ENCODE measurements at places on chromosomes 7 and 10.

DNA sequence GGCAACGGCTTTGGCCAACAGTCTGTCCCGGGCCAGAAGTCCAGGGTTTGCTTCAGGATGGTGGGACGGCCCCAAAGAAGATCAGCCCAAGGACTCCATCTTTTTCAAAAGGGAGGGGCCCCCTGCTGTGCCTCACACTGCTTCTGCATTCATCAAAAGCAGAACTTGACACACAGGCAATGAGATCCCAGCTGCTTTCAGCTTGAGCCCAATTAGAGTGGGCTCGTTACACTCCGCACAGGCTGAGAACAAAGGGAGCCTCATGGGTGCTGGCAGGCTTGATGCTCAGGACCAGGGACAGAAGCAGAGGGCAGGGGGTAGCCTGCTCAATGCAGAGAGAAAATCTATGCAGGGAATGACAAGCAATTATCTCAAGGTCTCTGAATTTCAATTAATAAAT, 45.5 kb downstream of the VOPP1 start:
- no peak for DNase-seq
- H3K4me1 ChIP-seq: no peaks in the 10 kb centered on the region
- no peaks in the 10 kb centered on the region for H3K36me3 ChIP-seq
- no peak overlapping the region for H3K4me3 ChIP-seq
- H3K27me3 ChIP-seq: no peaks in the 10 kb centered on the region

DNA sequence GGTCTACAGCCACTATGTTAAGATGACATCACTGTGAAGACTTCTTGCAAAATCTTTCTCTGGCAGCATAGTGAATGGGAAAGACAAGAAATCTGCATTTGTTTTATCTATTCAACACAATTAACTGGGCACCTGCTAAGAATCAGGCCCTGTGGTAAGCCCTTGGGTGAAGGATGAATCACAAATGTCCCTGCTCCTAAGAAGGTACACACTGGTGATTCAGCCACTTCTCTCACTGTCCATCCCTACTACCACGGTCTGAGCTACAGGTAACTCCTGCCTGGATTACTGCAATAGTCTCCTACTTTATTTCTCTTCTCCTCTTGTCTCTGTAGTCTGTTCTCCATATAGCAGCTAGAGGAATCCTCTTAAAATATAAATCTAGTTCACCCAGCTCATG, 116.1 kb downstream of the HIBADH start:
- peaks cover 8% of the 10 kb centered on the region for H3K36me3 ChIP-seq

DNA sequence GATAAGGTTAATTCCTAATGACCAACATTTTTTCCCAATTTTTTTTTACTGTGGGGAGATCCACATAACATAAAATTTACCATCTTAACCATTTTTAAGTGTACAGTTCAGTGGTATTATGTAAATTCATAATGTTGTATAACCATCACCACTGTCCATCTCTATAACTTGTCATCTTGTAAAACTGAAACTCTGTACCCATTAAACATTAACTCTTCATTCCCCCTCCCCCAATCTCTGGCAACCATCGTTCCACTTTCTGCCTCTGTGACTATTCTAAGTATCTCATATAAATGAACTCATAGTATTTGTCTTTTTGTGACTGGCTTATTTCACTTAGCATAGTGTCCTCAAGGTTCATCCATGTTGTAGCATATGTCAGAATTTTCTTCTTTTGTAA, 46.0 kb upstream of the HPS1 start:
- H3K27ac ChIP-seq: no peak overlapping the region
- no peak for DNase-seq
- H3K36me3 ChIP-seq: no peaks in the 10 kb centered on the region

DNA sequence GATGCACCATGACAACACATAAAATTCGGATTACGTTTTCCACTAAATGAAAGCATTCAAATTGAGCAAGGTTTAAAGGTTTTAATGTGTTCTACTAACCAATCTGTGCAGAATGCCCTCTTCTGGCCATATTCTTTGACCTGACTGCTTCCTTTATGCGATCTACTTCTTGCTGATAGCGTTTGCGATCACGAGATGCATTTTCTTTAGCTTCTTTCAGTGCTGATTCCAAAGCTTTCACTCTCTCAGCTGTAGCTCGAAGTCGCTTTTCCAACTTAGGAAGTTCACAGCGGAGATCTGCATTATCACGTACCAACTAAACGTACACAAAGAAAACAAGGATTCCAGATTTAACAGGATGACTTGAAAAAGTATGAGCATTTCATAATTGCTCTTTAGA, 39.2 kb downstream of the KIF5B start:
- H3K27ac ChIP-seq: no peak overlapping the region
- H3K4me1 ChIP-seq: no peaks in the 10 kb centered on the region

GRCh38 chr10:114308531-114309363, 69.7 kb downstream of the VWA2 start:
- no peaks in the 10 kb centered on the region for H3K27me3 ChIP-seq
- peaks cover 5% of the 10 kb centered on the region for H3K4me1 ChIP-seq
- no peaks in the 10 kb centered on the region for H3K36me3 ChIP-seq
- no peak overlapping the region for H3K4me3 ChIP-seq
- no peak for DNase-seq

GRCh38 chr7:132778761-132779160, 202.5 kb upstream of the PLXNA4 start:
- no peak overlapping the region for H3K4me3 ChIP-seq
- H3K27ac ChIP-seq: no peak overlapping the region
- H3K4me1 ChIP-seq: peaks cover 2% of the 10 kb centered on the region

GRCh38 chr7:125118444-125118843, 188.8 kb upstream of the POT1 start:
- no peaks in the 10 kb centered on the region for H3K27me3 ChIP-seq
- no peak for DNase-seq
- no peaks in the 10 kb centered on the region for H3K36me3 ChIP-seq

DNA sequence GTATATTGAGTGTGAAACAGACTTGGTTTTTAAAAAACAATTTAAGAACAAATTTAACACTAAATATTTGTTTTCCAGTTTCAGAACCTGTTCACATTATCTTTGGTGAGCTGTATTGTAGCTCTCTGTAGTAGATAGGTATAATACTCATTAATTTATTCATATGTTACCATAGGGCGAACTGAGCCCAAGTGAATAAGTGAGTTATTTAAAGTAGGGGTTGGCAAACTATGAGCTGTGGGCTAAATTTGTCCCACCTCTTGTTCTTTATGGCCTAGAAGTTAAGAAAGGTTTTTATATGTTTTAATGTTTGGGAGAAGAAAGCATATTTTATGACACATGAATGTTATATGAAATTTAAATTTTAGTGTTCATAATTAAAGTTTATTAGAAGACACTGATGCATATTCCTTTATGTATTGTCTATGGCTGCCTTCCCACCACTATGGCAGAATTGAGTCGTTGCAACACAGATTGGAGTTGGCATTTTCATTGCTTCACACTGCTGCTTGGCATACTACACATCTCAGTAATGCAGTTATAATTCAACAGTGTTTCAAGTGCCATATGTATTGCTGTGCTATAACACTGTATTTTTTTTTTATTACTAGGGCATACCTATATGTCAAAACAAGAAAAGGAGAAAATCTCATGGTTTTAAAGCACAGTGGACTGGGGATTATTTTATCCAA, 146.5 kb downstream of the ADK start:
- DNase-seq: no peak
- no peak overlapping the region for H3K27ac ChIP-seq
- H3K4me1 ChIP-seq: peaks cover 3% of the 10 kb centered on the region
- no peaks in the 10 kb centered on the region for H3K27me3 ChIP-seq
- H3K36me3 ChIP-seq: no peaks in the 10 kb centered on the region

- H3K4me3 ChIP-seq: no peak overlapping the region
- H3K27me3 ChIP-seq: no peaks in the 10 kb centered on the region
- no peak overlapping the region for H3K27ac ChIP-seq
These were observed 40.3 kb downstream of the AGAP3 start for GRCh38 chr7:151126491-151127137.

DNA sequence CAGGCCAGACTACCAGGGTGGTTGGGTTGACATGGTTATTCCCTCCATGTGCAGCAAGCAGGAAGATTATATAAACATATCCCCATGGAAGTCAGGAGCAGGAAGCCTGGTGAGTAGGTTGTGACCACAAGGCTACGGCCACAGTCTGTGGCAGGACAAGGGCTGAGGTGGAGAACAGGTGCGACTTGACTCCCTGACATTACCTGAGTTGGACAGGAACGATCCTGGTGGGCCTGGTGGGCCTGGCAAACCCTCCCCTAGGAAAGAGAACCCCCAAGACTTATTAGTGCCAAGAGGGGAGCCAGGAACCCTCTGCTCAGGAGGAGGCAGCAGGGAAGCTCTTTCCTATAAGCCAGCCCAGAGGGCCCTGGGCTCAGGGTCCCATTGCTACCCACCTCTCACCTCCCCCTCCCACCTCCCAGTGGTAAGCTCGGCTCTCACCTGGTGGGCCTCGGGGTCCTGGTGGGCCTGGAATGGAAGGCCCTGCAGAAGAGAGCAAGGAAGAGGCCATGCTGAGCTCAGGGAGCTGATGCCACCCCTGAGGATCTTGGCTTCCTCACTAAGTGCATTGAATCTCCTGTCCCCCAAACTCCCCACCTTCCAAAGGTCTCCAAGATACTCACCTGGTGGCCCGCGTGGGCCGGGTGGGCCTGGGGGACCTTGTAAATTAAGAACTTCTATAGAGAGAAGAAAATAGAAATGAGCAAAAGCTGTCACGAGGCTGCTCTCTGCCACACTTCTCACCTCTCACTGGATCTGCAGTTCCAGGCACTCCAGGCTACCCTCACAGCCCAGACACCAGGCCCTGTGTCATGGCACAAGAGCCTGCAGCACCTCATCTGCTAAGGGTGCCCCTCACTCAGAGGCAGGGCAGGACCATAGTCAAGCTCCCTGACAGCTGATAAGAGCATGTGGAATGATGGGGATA, 44.6 kb downstream of the COL17A1 start:
- H3K27ac ChIP-seq: no peak overlapping the region
- H3K4me1 ChIP-seq: no peaks in the 10 kb centered on the region
- H3K4me3 ChIP-seq: no peak overlapping the region
- H3K27me3 ChIP-seq: no peaks in the 10 kb centered on the region

- H3K27ac ChIP-seq: no peak overlapping the region
- H3K27me3 ChIP-seq: no peaks in the 10 kb centered on the region
- H3K4me3 ChIP-seq: no peak overlapping the region
- DNase-seq: peak; percentile 64
- H3K36me3 ChIP-seq: no peaks in the 10 kb centered on the region
These were observed 12.0 kb downstream of the INPP5F start for GRCh38 chr10:119737823-119738222.

All from common myeloid progenitor, CD34-positive (primary cell).